NK-92 treated with Interleukin-12 subunit alpha and Interleukin-12 subunit beta, amount 100 ng/mL, for 24 hours (cell line): ENCODE measurements at places on chromosomes 1 and 21.

GRCh38 chr21:26946744-26947446 is 20.0 kb downstream of the ADAMTS5 start:
- no peak for DNase-seq

- no peak for DNase-seq
Measured at GRCh38 chr1:212556822-212557549, 51.6 kb upstream of the ATF3 start.

- no peak for DNase-seq
Measured at GRCh38 chr21:46557469-46557868, 47.4 kb downstream of the S100B start.

DNA sequence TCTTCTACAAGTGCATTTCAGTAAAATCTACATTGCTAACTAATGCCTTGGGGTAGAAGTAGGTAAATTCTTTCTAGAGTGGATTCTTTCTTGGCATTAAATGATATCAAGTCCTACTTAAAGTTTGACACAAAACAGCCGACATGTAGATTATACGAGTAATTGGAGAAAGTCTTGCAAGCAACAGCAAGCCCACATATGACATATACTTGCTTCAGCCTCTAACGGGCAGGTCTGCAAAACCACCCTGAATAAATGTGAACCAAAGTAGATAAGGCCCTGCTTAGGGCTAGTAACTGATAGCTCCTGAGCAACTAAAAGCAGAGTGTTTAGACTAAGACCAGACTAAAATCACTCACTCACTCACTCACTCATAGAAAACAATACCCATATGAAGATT is 203.2 kb downstream of the LTN1 start:
- DNase-seq = no peak

GRCh38 chr1:25806418-25806817 is 6.4 kb downstream of the SELENON start:
- DNase-seq = no peak
